ENCODE measurements at places on chromosomes 2 and 18.

DNA sequence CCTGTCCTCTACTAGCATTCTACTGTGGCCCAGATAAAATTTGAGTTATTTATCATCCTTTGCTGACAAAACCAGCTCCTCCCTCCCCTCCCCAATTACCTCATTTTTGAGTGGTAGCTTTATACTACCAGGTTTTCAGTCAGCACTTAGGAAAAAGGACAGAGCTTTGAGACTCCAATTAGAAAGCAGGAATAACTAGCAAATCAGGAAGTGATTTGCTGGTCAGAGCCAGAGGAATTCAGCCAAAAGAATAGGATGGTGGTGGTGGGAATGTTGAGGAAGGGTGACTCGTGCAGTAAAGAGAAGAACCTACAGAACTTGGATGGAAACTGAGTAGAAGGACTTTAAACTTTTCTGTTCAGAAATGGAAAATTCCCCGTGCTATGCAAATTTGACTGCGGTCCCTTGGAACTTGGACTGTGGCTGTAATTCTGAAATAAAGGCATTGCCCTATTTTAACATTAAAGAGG lies 3.7 kb downstream of the MYL12B start:
- no peak for DNase-seq

DNA sequence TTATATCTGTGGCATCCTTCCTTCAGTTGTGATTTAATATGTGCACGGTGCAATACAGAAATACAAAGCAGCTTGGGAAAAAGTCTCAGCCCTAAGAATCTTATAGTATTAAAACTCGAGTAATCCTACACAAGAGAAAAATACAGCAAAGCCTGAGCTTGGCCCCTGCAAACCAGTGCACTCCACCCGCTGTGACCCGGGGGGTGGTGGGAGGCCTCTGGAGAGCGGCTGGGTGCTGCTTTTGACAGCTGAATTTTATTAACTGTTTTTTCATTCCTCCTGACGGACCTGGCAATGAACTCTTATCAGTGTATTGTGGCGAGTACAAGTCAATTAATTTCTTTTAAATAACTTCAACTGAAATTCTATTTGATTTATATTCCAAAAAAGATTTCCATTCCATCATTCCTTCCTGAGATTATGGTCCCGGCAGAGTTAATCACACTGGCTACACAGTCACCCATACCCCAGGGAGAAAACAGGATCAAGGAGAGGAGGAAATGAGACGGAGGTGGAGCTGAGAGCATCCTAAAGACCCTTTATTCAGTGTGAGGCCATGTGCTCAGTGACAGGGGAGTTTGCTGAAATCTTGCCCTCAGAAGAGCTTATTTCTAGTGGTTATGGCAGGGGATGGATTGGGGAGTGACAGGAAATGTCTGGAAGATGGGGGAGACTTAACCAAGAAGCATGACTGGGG lies 124.8 kb downstream of the KLHL29 start:
- no peak for DNase-seq

DNA sequence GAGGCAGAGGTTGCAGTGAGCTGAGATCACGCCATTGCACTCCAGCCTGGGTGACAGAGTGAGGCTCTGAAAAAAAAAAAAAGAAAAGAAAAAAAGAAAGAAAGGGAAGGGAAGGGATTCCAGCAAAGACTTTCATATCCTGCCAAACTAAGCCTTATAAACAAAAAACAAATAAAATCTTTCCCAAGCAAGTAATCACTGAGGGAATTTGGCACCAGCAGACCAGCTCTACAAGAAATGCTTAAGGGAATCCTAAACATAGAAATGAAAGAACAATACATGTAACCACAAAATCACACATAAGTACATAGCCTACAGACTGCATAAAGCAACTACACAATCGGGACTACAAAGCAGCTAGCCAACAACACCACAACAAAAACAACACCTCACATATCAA lies 79.1 kb downstream of the TRABD2A start:
- DNase-seq = no peak

GRCh38 chr2:126241411-126241810 lies 414.5 kb upstream of the GYPC start:
- no peak for DNase-seq

DNA sequence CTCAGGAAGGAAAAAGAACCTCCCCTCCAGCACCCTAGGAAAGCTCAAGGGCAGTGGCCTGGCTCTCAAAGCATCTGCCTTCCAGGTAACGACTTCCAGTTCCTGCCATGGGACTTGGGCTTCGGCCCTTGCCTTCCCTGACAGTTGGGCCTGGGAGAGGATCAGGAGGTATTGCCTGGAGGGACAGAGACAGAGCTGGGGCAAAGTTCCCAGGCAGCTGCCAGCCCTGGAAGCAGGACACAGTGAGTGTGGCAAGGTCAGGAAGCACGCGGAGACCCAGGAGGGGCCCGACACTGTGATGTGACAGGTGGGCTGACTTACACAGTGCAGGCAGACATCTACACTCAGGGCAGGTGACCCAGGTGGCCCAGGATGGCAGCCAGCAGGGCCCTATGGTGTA lies 87.5 kb upstream of the BOD1L2 start:
- no peak for DNase-seq

DNA sequence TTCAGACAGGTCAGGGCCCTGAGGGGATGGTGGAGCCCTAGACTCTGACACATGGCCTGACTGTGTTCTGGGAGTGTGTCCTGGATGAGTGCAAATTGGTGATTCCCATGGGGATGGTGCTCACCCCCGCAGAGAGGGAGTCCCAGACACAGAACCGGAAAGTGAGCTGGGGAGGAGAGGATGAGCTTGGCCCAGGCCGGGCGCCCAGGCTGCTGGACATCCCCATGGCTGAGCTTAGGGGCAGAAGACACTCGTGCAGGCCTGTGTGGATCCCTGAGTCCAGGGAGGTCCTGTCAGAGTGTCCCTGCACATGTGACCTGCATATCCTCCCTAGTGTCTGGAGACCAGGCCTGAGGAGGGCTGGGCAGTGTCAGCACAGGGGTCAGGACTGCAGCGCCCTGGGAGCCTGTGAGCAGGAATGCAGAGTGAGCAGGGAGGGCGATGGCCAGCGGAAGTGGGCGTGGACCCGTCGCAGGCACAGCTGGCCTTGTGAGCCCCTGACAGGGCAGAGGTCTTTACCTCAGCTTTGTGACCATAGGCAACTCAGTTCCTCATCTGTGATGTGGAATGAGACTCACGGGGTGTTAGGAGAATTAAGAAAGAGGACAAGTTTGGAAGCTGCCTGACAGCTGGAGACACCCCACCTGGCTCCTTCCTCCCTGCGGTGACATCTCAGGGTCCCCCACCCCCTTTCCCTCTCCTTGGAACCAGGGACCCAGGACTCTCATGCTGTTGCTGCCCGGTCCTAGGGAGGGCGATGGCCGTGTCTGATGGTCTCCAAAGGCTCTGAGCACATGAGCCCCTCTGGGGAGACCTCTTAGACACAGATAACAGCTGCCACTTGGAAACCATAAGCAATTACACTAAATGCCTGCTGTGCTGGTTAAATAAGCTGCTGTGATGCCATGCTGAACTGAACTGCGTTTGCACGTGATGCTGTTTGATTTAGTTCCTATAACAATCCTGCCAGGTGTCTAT lies 62.6 kb upstream of the HS6ST1 start:
- DNase-seq = no peak

DNA sequence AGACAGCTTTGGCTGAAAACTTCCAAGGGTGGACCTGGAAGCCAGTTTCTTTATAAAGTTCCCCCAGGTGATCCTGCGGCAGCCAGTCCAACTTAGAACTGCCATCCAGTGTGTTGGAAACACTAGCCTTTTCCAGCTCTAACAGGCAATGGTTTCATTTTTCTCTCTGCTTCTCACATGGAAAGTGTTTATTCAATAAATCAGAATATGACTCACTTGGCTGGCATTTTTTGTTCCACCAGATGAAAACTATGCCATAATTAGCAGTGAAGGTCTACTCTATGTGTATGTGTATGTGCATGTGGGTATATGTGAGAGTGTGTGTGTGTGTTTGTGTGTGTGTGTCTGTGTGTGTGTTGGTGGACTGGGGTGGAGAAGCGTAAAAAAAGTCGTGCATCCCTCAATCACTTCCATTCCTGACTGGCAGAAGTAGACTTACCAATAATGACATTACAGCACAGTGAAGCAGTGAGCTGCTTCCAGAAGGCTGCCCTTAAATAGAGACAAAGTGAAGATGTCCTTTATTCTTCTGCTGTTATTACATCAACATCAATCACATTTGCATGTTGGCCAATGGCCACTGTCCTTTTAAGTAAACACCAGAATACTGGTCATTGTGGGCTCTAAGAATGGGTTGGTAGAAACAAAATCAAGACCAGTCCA lies 90.9 kb upstream of the SETBP1 start:
- peak; percentile 65 for DNase-seq

GRCh38 chr2:237422309-237422708 lies 8.3 kb upstream of the COL6A3 start:
- no peak for DNase-seq

DNA sequence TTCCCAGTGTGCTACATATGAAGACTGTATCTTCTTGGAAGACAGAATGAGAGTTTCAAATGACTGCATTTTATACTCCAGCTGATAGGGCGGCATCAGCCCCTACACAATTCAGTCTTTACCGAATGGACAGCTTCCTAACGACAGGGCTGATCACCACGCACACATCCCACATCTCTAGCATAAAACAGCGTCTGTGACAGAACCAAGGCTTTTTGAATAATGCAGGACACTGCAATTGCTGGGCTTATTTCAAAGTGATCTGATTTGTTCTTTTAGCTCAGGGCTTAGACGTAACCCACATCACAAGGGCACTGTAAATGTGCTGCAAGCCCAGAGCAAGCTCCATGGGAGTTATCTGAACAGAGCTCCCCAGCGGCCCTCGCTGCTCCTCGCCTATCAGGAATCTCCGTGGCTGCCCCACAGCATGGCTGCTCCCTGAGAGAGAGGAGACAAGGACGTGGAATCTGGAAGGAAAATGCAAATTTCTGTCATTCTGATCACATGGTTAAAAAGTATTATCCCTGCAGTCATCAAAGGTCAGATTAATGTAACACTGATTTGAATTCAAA lies 158.5 kb upstream of the ALKAL2 start:
- DNase-seq = no peak

DNA sequence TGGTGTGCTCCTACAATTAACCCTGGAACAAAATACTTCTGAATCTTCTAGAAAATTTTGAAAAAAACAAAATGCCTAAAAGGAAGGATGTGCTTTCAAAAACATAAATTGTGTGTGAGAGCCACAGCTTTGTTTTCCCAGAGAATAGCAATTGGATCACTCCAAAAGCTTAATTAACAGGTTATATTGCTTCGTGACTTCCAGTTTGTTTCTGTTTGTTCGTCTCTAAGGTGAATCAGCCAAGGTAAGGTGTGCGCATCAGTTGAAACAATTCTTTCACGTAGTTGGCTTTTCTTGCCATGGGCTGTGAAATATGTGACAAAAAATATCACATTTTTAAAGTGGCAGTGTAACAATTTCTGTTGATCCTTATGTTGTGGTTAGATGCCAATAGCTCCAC lies 90.3 kb upstream of the BARD1 start:
- DNase-seq = no peak

- no peak for DNase-seq
Observed at GRCh38 chr2:100615471-100615870, 52.7 kb downstream of the PDCL3 start.

DNA sequence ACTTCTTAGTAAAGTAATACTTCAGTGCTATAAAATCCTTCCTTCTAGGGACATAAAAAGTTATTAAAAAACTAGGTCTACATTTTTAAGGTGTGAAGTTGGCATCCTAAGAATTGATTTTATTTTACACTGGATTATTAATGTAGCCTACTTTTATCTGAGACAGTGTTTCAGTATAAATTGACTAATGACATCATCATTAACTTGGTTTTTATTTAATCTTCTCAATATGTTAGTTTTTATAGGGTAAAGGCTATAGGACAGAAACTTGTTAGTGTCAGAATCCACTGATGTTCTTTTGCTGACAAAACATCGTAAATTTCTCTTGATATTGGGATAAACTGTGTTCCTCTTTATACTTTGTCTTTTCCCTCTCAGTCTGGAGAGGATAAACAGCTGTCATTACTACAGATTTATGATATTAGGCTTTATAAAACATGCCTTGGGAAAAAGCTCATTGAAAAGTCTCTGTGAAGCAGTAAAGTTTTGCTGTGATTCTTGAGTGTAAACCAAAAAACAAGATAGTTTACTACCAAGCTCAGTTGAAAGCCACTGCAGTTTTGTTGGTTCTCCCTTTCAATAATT lies 569.9 kb downstream of the EPHA4 start:
- DNase-seq = no peak

DNA sequence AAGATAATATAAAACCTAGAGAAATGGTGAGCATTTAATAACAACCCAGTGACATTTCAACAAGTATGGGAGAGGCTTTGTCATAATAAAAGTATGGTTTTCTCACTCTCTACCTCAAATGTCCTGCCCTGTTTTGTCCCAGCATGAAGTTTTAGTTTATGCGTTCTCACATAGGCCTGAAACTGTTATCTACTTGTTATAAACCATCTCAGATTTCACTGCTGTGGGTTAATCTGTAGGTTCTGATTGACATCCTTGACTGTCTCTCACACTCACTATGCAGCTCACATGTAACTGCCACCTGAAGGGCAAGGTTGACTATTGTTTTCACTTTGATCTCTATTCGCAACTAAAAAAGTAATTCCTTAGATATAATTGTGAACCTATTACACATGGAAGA lies 44.9 kb downstream of the ZEB2 start:
- no peak for DNase-seq

DNA sequence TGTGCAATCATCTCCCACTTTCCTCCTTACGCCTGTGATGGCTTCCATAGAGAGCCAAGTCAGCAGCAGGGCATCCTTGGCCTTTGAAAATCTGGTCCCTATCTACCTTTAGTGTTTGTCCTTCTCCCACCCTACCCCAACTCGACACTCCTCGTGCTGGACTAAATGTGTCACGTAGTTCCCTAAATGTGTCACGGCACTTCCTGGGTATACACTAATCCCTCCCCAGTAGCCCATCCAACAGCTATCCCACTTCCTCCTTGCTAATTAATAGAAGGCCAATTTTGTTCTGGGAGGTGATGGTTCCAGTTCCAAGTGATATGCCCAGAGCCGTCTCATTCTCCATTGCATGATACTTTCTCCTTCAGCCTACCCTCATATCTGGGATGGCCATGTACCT lies 36.5 kb upstream of the ZFP36L2 start:
- DNase-seq = no peak

DNA sequence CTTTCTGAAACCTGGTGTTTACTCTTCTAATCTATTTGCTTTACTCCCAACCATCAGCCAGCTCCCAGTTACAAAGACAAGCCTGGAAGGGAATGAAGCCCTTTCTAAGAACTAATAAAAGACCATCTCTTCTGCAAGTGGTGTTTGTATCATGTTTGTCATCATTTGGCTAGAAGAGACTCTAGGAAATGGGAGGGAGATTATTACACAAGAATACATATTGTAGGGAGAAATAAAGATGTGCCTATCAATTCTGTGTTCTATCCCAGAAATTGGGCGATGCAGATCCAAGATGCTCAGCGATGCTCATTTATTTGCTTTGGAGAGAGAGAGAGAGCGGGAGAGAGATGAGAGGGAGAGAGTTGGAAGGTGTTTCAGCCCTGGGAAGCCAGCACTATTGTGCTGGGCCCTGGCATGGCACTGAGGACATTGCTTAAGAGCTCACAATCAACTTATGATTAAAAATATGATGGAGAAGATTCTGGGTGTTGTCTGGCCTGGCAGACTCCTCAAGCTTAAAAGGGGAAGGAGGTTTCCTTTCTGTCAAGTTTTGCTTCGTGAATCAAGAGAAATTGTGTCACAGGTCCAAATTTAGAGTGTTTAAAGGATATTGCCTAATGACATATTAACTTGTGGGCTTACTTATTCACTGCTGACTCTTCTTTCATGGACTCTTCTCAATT lies 41.8 kb upstream of the AFF3 start:
- DNase-seq = no peak

GRCh38 chr2:202141329-202141947 lies 68.4 kb downstream of the KIAA2012 start:
- DNase-seq = no peak
